Mucosa of gallbladder (tissue), 1 donor: ENCODE measurements at places on chromosomes 7 and 10.

DNA sequence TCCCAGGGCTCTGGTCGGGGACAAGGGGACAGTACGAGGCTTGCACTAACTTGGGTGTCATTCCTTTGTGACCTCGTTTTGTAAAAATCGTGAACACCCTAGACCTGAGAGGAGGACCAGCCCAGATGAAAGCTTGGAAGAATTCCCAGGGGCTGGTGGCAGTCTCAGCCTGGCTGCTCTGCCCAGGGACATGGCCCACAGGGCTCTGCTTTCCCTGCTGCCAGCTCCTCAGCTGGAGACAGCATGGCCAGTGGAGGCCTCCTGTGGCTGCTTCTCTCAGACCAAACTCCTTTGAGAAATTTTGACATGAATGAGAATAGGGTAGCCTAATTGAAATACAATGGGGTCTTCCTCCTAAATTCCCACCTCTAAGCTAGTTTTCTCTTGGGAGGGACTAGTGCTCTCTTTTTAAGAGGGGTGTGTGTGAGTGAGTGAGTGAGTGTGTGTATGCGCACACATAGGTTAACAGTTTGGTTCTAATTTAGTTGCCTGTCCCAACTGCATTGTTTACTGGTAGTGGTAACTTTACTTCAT is 140.3 kb upstream of the EFCAB10 start:
- DNase-seq = no peak

GRCh38 chr10:77111611-77112550 is 525.7 kb downstream of the KCNMA1 start:
- DNase-seq = no peak

DNA sequence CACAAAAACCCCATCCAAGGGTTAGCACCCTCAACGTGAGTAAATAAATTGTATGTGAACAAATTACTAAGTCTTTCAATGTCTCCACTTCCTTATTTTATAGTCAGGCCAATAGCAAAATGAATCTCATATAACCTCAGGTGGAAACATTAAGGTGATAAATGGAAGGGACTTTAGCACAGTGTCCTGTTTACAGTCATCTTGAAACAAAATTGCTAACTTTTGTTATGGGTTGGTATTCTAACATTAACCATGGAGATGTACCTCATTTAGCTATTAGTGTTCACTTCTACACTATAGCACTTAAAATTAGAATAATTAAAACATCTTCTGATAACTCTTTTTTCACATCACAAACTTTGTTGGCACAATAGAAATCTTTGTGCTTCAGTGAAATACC is 255.8 kb upstream of the CNTNAP2 start:
- no peak for DNase-seq

- DNase-seq = no peak
These were observed 54.1 kb downstream of the ZNF467 start for GRCh38 chr7:149719050-149719899.

GRCh38 chr7:81402227-81402626 is 367.6 kb downstream of the HGF start:
- no peak for DNase-seq

DNA sequence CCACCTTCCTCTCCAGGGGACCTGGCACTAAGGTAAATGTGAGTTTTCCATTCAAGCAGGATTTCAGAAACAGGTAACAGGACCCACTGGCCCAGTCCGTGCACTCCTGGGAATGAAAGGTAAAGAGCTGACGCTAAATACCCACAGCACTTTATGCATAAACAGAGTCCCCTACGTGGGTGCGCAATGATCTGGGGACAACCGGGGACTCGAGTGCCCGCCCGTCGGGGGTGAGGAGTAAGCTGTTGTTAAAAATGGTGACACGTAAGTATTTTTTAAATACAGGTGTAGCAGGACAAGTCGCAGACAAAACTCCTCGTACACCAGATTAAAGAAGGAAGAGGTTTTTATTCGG is 47.2 kb upstream of the PPP2R2D start:
- no peak for DNase-seq

GRCh38 chr7:37663693-37664092 is 19.9 kb upstream of the GPR141 start:
- no peak for DNase-seq
